CD4-positive, alpha-beta T cell treated with Interleukin-17A for 1 hour (primary cell): ENCODE measurements at places on chromosomes 4 and X.

- DNase-seq, result no peak
Measured at GRCh38 chrX:7073336-7073735, 74.2 kb upstream of the STS start.

DNA sequence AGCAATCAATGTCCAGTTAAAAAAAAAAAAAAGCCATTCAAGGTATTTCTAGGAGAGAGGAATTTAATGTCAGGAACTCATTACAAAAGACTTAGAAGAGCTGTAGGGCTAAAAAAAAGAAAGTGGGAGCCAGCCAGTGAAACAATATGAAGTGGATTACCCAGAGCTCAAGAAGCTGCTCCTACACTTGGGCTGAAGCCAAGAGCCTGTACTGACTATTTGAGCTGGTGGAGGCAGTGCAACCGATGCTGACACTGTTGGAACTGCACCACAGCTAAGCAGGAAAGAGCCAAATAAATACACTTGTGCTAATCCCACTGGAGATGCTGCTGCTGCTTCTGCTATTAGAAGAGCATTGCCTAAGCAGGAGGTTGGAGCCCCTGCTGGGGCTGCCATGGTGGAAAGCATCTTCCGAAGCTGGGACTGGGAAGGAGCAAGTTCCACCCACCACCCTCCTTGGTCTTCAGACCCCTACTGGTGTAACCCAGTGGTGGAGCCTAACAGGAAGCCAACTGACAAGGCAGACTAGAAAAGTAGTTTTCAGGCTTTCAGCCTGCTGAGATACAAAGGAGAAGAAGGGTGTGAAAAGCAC is 65.4 kb downstream of the CXXC4 start:
- no peak for DNase-seq

- no peak for DNase-seq
Measured at GRCh38 chr4:73750730-73751129, 10.4 kb downstream of the CXCL8 start.

DNA sequence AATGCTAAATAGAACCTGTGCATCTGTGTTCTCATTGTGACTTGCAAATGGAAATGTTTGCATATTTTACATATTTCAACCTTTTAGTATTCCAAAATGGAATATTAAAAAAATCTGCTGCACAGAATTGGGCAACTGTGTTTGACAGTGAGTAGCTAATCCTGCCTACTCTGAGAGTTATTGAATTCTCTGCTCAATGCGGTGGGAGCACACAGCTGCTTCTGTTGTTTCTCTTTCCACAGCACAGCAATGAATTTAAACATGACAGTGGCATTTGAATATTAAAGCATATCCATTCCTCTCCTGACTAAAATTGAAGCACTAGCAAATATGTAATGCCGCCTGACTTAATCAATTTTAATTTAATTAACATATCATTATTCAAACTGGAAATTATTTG is 366.6 kb downstream of the GASK1B start:
- DNase-seq, result no peak

- DNase-seq, result no peak
Measured at GRCh38 chr4:56728512-56728911, 47.4 kb upstream of the HOPX start.

DNA sequence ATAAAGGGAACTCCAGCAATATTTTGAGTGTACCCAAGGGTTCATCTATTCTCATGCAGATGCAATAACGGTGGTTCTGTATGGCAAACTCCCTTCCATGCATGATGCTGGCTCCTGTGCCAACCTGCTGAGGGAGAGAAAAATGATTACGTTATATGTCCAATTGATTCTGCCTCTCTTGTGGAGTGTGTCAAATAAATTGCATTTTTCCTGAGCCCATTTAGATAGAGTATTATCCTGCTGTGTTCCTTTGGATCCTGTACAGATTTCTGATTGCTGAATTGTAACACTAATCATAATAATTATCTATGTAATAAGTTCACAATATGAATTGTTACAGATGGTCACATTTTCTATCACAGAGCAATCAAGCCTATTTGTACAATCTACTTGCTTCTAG is 821.7 kb downstream of the C4orf33 start:
- DNase-seq, result no peak

DNA sequence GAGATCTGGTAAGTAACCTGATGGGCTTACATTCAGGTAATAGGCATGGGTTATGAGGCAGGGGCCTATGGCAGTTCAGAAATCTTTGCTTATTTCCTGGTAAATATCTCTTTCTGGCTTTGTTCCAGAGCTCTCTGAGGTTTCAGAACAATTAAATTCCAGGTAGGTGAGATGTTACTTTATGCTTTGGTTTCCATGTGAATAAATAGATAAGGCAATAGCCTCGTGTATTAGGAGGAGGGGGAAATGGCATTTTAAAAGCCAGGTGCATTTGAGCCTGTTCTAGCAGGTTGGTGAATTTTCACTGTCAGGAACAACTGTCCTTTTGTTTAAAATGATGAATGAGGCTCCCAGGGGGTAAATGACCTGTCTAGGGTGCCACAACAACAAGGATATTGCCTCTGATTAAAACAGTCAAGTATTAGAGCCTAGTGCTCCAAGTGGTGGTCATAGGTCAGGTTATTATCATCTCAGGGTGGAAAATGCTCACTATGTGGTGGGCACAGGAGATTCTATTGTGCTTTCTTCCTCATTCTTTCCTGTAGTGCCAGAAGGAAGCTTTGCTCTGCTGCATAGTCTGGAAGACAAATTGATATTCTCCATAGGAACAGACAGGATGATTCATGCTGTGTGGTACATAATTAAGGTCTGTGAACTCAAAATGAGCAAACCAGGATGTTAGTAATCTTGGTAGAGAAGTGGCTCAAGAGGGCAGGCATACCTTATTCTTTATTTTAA is 296.2 kb downstream of the INPP4B start:
- no peak for DNase-seq

DNA sequence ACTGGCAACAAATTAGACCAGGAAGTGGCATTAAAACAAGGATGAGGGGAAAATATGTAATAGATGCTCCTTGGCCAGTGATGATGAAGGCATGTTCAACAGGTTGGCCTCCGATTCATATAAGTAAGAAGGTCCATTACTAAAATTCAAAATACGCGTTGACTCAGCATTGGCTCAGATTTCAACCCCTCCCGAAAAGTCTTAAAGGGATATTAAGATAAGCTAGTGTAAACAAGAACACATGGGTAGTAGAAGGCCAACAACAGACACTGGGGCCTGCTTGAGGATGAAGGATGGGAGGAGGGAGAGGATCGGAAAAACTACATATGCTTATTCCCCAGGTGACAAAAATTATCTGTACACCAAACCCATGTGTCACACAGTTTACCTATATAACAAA is 19.1 kb upstream of the LAP3 start:
- no peak for DNase-seq

- no peak for DNase-seq
Measured at GRCh38 chr4:186249785-186250754, 15.9 kb upstream of the F11 start.

DNA sequence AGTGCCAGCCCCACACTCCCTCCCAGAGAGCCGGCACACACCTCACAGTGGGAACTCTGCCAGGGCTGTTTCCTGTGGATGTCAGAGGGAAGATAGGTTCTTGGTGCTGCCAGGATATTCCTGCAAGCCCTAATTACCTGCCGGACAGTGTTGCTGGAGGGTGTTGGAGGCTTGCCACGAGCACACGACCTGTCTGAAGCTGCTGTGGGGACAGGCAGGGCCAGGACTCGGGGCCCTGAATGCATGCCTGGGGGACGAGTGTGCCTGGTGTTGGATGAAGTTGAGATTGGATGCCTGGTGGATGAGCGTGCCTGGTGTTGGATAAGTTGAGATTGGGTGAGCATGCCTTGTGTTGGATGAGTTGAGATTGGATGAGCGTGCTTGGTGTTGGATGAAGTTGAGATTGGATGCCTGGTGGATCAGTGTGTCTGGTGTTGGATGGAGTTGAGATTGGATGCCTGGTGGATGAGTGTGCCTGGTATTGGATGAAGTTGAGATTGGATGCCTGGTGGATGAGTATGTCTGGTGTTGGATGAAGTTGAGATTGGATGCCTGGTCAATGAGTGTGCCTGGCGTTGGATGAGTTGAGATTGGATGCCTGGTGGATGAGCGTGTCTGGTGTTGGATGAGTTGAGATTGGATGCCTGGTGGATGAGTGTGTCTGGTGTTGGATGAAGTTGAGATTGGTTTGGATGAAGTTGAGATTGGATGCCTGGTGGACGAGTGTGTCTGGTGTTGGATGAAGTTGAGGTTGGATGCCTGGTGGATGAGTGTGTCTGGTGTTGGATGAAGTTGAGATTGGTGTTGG is 23.2 kb upstream of the UVSSA start:
- DNase-seq, result no peak

DNA sequence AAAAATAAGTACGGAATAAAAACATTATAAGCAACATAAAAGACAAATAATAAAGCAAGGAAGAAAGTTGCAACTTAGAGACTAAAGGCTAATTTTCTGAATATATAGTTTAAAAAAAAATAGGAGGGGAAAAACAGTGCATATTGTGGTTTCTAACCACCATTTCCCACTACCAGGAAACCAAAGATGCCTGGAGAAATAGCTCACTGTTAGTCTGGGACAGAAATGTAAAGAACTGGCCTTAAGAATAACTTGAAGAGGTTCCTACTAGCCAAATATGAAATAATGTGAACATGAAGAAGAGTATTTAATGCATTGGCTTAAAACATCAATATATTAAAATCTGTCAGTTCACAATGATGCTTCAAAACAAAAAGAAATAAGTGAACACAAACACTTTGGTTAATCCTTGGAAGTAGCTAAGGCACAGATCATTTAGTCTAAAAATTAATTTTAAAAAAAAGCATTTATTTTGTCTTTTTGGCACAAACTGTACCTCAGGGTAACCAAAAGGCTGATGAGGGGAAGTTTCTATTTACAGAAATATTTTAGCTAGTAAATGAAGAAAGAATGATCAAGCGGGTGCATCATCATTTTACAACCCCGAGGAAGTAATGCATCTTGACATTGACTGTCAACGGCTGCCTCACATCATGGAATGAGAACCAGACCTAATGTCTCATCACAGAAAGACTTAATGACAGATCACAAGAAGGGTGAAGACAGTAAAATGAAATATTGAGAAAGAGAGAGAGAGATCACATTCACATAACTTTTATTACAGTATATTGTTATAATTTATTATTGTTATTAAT is 297.2 kb upstream of the LDB2 start:
- no peak for DNase-seq

- no peak for DNase-seq
Measured at GRCh38 chr4:53974561-53974960, 89.8 kb downstream of the CHIC2 start.

GRCh38 chr4:5749568-5749967 is 38.6 kb downstream of the EVC start:
- no peak for DNase-seq

DNA sequence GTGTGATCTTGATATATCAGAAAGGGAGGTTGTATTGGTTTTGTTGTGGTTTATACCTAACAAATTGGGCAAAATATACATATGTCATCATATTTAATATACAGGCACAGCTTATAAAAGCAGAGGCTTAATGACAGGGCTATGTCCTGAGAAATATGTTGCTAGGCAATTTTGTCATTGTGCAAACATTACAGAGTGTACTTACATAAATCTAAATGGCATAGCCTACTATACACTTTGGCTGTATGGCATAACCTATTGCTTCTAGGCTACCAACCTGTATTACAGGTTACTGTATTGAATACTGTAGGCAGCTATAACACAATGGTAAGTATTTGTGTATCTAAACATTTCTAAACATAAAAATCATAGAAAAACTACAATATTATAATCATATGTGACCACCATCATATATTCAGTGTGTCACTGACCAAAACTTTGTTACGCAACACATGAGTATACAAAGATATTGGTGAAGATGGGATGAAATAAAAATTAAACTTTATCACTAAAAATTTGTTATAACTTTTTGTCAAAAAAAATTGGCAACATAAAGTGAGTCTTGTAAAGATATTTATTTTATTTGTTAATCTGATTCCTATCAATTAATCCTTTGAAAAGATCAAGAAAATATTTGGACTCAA is 414.0 kb upstream of the HS3ST1 start:
- DNase-seq, result no peak
